ENCODE measurements at places on chromosomes 12 and 14.

DNA sequence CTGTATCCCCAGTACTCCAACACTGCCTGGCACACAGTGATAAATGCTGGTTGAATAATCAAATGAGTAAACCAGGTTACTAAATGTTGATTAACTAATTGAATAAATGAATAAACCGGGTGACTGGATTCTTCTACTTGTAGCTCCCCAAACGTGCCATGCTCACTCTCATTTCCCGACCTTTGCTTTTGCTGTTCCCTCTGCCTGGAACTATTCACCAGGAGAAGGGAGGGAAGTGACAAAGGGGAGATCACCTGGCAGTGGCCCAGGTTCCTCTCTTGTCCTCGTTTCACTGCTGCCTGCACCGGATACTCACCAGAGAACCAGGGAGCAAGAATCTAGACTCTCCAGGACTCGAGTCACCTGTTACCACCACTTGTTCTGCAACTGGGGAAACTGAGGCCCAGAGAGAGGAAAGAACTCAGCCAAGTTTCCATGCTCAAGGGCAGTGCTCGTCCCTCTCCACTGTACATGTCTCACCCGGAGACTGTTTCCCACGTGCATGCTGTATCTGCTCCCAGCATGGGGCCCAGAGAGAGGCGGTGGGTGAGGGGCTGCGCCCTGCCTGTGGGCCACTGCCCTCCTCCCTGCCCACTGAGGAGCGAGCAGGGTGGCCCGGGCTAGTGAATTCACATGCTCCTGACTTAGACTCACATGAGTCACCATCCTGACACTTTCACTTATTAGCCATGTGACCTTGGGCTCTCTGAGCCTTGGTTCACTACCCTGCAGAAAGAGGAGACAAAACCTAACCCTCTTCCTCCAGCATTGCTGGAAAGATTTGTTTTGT lies 17.7 kb upstream of the POP5 start:
- DNase-seq = no peak

DNA sequence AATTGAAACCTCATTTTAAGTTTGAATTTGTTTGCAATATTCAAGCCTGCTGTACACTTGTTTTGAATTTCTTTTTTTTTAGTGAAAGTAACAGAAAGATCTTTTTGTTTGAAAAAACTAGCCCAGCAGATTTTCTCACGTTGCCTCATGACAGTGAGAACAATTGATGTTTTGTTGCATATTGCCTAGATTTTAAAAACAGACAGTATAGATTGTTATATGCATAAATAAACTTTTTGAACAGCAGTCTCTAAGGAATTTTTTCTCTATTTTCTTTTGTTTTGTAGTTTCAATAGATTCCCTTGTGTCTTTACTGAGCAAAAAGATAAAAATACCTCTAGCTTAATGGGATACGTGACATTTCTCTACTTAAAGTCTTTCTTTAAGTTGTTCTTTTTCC lies 15.4 kb downstream of the OR6C6 start:
- DNase-seq = no peak

DNA sequence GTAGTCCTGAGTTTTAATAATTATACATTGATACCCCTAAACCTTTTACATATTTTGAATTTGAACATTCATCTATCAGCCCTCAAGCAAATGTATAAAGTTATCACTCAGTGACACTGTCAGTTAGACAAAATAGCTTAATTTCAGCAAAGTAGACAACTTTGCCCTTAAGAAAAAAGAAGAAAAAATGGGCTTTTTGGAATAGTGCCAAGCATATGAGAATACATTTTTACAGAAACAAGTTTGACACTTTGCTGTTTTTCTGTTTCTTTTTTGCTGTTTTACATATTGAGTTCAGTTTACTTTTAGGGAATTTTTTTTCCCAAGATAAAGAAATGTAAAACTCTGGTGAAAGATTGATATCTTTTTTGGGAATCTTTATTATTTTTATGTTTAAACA lies 14.3 kb downstream of the TBK1 start:
- DNase-seq = no peak

GRCh38 chr12:100857971-100858370 lies 63.4 kb downstream of the ANO4 start:
- no peak for DNase-seq

- DNase-seq = no peak
Measured at GRCh38 chr14:92575061-92575747, 61.6 kb downstream of the RIN3 start.

DNA sequence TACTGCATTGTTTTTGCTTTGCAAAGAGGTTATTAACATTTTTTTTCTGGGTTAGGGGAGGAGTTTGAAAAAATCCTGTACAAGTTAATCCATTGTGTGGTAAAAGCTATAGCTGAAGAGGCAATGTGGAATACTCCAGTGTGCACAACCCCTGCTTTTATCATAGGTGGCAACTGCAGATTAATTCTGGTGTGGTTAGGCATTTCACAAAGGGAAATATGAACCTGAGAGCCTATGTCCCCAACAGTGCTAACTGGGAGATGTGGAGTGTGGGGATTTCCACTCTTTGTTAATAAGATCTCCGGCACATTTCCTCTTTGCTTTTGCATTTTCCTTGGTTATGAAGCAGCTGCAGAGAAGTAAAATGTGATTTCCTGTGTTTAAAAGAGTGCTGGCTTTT lies 33.6 kb downstream of the PRORP start:
- DNase-seq = no peak

DNA sequence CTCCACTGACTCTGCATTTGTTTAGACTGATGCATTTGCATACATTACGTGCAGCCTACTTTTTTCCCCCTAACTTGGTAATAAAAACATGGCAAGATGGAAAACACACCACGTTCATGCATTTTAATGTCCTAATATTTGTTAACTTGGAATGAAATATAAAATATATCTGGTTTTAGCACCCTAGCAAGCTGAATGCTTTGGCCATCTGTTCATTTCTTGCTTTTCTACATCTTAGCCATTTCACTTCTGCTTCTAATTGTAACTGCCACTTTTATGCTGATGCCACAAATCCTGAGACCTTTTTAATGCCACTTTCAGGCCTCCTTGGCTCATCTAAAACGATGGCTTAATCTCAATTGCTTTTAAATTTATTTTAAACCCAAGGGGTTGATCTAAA lies 177.7 kb upstream of the RASSF8 start:
- DNase-seq = no peak

DNA sequence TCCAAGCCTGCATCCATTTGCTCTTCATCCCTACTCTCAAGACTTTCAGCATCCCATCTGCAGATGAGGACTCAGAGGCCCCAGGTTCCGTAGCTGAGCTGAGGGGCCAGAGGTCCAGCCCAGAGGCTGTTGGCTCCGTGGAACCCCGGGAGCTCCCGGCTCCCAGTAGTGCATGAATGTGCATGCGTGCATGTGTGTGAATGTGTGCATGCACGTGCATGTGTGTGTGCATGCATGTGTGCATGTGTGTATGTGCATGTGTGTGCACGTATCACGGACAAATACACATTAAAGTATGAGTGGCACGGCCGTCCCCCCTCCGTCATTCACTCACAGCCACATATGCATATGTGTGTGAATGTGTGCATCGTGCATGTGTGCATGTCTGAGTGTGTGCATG lies 149.9 kb downstream of the KIF26A start:
- DNase-seq = no peak

DNA sequence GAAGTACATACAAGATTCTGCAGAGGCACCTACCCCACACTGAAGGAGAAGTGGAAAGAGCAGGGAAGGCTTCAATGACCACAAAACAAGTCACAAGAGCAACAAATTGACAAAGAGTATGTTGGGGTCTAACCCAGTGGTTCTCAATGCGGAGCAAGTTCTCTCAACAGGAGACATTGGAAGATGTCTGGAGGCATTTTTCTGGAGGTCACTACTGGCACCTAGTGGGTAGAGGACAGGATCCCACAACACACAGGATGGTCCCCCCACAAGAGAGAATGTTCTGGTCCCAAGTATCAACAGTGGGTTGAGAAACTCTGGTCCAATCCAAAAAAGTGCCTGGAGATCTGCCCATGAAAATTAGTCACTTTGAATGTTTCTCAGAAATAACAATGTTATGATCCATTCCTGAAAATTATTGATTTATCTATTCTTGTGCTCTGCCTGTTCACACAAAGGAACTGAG lies 3.4 kb downstream of the SSH1 start:
- no peak for DNase-seq

DNA sequence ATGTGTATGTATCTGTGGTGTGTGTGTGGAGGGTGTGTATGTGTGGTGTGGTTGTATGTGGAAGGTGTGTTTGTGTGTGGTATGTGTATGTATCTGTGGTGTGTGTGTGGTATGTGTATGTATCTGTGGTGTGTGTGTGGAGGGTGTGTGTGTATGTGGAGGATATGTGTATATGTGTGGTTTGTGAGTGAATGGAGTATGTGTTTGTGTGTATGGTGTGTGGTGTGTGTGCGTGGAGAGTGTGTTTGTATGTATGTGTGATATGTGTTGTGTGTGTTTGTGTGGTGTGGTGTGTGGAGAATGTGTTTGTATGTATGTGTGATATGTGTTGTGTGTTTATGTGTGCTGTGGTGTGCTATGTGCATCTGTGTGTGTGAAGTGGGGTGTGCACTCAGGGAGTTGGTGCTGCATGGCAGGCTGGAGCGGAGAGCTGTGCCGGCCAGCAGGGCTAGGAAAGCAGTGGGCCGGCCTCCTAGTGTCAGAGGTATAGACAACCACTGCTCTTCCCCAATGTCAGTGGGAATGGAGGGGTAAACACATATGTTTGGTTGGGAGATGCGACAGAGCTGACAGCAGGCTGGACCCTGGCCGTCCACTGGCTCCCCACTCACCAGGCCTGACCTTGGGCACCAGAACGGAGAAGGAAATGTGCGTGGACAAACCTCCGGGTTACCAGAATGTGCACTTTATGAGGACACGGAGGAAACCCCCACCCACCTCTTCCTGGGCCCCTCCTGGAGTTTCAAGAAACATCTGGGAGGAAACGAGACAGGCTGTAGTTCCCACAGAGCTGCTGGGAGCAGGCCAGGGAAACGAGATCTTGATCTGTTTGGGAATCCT lies 60.7 kb downstream of the CLMN start:
- no peak for DNase-seq

GRCh38 chr12:114209861-114210260 lies 196.1 kb downstream of the TBX5 start:
- DNase-seq = no peak

DNA sequence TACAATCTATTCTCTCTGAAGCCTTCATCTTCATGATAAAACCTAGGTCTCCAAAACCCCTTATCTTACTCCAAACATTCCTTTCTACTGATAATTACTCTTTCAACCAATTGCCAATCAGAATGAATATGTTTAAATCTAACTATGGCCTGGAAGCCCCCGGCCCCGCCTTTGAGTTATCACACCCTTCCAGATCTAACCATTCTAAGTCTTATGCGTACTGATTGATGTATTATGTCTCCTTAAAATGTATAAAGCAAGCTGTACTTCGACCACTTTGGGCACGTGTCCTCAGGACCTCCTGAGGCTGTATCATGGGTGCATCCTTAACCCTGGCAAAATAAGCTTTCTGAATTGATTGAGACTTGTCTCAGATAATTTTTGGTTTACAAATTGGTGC lies 14.4 kb downstream of the PABPN1 start:
- DNase-seq = no peak

DNA sequence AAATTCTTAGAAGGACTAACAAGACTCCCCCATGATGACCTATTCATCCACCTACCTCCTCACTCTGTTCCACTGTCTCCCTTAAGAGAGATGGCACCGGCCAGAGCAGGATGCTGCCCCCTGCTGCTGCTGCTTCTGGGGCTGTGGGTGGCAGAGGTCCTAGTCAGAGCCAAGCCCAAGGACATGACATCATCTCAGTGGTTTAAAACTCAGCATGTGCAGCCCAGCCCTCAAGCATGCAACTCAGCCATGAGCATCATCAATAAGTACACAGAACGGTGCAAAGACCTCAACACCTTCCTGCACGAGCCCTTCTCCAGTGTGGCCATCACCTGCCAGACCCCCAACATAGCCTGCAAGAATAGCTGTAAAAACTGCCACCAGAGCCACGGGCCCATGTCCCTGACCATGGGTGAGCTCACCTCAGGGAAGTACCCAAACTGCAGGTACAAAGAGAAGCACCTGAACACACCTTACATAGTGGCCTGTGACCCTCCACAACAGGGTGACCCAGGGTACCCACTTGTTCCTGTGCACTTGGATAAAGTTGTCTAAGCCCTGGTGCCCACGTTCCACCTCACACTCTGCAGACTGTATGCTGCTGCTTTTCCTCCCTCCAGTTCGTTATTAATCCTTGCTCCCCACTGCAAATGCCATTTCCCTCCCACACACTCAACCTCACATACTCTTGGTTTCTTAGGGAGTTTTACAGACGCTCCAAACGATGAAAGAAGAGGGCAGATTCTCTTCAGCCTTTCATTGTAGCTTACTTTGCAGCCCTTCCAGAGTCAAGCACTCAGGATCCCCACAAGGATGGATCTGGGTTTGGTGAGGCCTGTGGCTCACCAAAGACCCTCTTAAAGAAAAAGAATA lies at the start of gene RNASE8:
RNASE8 (plus strand) TSS at position 20 of the 873 bp plus-strand sequence; CDS start at position 91, 71 bp downstream.
- DNase-seq = no peak

DNA sequence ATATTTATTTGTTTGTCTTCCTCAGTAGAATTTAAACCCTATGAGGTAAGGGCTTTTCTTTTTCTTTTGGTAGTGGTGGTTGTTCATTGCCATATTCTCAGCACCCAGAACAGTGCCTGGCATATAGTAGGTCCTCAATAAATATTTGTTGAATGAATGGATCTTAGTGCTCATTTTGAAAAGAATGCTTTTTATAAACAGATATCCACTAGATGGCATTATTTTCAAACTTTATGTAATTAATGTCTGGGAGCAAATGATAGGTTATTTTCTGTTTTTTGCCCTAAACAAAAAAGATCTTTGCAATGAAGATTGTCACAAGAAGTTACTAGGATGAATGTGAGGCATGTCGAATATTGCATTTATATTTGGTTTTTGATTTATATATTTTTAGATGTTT lies 64.1 kb downstream of the RAD51B start:
- DNase-seq = no peak

- DNase-seq = no peak
Measured at GRCh38 chr14:55339770-55340169, 68.5 kb downstream of the FBXO34 start.

DNA sequence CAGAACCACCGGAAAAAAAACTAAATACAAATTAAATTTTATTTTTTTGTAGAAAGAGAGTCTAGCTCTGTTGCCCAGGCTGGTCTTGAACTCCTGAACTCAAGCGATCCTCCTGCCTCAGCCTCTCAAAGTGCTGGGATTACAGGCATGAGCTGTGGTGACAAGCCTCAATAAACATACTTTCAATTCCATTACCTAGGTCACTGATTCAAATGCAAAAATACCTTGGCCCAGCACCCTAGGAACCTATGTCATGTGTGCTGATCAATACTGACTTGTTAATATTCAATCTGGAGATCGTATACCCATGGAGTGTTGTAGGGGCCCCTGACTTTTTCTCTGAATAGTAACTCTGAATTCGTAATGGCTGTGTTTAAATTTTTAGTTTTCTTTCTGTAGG lies 7.1 kb upstream of the TMEM30B start:
- DNase-seq = no peak

GRCh38 chr12:7304456-7304855 lies 584 bp downstream of the ACSM4 start:
- no peak for DNase-seq

- DNase-seq = no peak
Measured at GRCh38 chr14:64117671-64118402, 176.3 kb downstream of the ESR2 start.

- DNase-seq = no peak
Measured at GRCh38 chr12:92485351-92486348, 217.1 kb upstream of the PLEKHG7 start.
